ENCODE measurements at places on chromosomes 4 and X.

DNA sequence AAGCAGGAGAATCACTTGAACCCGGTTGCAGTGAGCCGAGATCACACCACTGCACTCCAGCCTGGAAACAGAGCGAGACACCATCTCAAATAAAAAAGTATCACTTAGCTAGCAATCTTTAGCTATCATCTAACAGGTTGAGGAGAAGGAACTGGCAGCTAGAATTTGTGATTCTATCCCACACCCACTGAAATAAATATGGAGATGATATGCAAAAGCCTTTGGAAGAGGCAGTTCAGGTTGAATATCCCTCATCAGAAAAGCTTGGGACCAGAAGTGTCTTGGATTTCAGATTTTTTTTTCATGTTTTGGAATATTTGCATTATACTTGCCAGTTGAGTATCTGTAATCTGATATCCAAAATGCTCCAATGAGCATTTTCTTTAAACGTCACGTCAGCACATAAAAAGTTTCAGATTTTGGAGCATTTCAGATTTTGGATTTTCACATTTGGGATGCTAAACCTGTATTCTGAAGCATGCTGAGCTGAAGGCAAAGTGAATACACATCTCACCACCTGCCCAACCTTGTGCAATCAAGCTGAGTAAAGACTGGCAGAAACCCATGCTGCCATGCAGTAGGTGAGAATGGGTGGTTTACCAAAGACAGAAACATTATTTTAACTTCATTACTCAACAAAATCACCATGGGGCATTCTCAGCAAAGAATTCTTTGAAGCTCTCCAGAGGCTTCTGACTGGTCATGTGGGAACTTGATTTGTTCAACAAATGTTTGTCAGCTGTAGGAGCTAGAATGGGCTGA is 159.3 kb downstream of the SH3KBP1 start:
- DNase-seq, result no peak

DNA sequence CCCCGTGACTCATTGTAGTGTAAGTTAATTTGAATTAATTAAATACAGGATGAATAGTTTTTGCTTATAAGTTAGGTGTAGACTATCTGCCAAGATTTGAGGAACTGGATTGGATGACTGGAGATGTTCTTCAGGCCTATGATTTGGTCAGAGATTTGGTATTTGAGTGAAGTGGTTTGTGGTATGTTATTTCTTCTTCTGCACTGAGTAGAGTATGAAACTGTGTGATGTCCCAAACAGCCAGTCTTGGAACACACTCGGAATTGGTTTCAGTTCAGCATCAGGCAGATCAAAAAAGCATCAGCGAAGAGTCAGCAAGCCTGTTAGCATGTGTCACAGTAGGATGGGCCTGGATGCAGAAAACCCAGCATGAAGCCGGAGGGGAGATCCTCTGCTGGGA is 294.1 kb downstream of the ARHGAP10 start:
- DNase-seq, result no peak

- no peak for DNase-seq
Measured at GRCh38 chr4:88188738-88189417, 30.4 kb upstream of the ABCG2 start.

DNA sequence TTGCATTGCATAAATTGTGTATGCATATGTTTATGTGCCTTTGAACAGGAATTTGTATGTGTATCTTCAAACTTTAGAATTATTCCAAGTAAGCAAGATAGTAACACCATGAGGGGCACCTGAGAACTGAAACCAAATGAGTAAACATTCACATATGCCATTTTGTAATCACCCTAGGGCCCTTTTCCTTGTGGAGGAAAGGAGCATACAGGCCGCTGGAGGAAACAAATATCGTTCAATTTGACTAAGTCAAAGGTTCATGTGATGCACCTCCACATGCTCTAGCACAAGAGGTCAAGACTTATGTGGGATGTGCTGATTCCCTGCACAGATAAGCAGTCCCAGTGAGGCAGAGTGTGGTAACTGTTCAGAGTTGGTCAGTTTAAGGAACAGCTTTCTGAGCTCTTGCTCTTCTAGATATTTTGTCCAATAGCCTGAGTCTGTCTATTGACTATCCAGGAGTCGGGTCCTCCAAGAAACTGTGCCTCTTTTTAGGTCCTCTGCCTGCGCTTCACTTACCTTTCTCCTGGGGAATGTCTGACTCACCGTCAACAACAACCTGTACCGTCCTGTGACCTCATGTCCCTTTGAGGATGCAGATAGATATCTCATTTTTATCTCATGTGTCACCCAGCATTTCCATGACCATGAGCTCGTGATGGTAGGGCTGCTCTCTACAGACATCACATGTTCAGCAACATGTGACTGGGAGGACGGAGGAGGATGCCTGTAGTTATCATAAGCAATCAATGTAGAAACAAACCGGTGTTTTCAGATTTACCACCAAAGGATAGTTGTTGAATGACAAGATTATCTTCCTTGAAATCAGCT is 196.9 kb downstream of the NWD2 start:
- no peak for DNase-seq
